ENCODE measurements at places on chromosomes 6 and 20.
A peak's percentile ranks its signal among the peaks of the same experiment; 100 is the strongest.

DNA sequence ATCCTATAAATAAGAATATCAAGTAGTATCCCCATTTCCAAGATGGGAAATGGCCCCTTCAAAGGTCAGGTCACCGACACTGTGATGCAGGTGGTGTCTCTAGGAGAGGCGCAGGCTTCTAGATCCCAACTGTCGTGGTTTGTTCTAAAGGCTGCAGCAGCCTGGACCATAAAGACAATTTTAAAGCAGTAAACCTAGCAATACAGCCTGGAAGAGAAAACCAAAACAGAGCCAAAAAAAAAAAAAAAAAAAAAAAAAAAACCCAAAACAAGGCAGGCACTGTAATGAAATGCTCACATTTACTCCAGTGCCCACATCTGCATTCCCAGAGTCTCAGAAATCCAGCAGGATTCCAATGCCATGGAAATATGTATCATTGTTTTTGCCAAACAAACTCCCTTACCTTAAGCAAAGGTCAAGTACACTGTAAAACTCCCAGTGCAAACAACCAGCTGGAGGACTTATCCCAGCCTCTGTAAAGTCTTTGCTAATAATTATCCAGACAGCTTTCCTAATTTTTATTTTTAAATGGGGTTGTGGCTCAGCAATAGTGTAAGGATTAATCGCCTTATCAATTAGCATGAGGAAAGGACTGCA is 98.2 kb downstream of the PSMG4 start:
- no peak for DNase-seq

GRCh38 chr20:5072756-5073659 is 46.8 kb downstream of the PCNA start:
- DNase-seq: no peak

GRCh38 chr6:167122041-167122826 is 662 bp upstream of the CCR6 start:
- no peak for DNase-seq

DNA sequence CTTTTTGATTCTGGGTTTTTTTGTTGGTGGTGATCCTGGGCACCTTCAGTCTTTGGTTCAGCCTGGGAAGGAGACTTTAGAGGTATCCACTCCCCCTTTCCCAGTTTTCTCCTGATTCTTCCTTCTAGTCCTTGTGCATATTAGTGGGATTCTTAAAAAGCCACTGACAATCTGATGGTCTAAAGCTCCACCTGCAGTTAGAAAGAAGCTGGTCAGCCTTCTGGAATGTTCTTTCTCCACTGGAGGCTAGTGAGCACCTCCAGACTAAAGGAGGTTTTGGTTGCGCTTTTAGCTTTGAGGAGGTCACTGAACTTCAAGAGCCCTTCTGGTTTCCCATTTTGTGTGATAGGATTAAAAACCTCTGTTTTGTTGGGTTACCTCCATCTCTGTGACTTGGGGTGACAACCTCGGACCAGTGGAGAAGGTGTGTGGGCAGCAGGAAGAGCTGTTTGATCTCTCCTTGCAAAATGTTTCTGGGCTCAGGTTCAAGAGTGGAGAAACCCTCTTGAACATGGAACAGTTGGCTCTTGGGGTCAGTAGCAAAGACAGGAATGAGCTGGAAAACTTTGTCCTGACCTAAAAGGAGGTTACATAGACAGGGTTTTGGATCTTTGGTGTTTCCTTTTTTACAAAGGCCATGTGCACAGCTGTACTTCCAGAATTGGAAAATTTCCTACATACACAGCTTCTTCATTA is 29.0 kb downstream of the JARID2 start:
- no peak for DNase-seq

DNA sequence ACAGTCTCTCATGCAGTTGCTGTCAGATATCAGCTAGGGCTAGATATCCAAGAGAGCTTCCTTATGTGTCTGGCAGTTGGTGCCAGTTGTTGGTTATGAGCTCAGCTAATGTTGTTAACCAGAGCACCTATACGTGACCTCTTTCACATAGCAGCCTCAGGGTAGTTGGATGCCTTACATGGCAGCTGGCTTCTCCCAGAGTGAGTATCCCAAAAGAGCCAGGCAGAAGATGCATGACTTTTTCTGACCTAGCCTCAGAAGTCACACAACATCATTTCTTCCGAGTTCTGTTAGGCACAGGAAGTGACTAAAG is 175.7 kb downstream of the VEGFA start:
- no peak for DNase-seq

- DNase-seq: peak; percentile 42
Measured at GRCh38 chr6:16844183-16844582, 82.9 kb upstream of the ATXN1 start.

DNA sequence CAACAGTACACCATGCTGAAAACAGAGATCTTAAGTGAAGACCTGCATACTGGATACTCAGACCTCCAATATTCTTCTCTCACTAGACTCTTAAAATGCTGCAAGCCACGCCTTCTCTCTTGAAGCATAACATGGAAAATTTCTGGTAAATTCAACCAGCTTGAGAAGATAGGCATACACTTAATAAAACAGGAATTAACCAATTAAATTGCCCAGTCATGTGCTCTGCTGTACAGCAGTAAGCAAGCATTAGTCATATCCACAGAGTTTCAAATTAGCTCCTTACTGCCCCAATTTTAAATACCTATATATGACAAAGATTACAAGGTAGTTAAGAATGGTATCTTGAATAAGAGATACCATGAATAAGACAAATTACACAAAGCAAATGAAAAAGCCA is 53.8 kb downstream of the C6orf58 start:
- no peak for DNase-seq

GRCh38 chr6:1821164-1821512 is 211.4 kb downstream of the FOXC1 start:
- no peak for DNase-seq
